Activated naive CD4-positive, alpha-beta T cell treated with anti-CD3 and anti-CD28 coated beads, Interleukin-2, amount 10 ng/mL, durations not matched to agents 7 days and 5 days (primary cell): ENCODE measurements at places on chromosomes 11 and 22.

- no peak overlapping the region for H3K27ac ChIP-seq
- no peak for DNase-seq
- H3K27me3 ChIP-seq: no peaks in the 10 kb centered on the region
- H3K4me3 ChIP-seq: no peak overlapping the region
- H3K36me3 ChIP-seq: peaks cover 9% of the 10 kb centered on the region
These were observed 2.6 kb upstream of the PATL1 start for GRCh38 chr11:59671471-59671870.

GRCh38 chr11:64571410-64572091, 19.5 kb upstream of the SLC22A12 start:
- H3K4me3 ChIP-seq: no peak overlapping the region
- no peaks in the 10 kb centered on the region for H3K36me3 ChIP-seq
- H3K4me1 ChIP-seq: peaks cover 3% of the 10 kb centered on the region
- peaks cover 9% of the 10 kb centered on the region for H3K27me3 ChIP-seq

DNA sequence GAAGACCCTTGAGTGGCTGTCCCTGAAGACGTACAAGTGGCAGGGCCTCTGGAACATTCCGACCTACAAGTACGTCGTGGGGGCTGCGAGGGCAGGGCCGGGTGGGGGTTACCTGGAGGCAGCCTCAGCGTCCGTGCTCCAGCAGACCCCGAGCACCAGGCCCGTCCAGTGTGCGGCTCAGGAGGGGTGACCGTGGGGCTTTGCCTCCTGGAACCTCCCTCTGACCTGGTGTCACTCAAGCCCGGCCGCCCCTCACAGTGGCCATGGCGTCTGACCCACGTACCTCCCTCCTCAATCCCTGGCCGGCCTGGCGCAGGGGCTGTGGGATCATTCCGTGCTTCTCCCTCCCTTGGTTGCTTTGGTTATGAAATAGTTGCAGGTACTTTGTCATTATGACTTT, 18.5 kb downstream of the RNH1 start:
- DNase-seq: no peak
- no peaks in the 10 kb centered on the region for H3K27me3 ChIP-seq
- H3K27ac ChIP-seq: no peak overlapping the region
- H3K36me3 ChIP-seq: no peaks in the 10 kb centered on the region
- H3K4me3 ChIP-seq: no peak overlapping the region
- no peaks in the 10 kb centered on the region for H3K4me1 ChIP-seq

DNA sequence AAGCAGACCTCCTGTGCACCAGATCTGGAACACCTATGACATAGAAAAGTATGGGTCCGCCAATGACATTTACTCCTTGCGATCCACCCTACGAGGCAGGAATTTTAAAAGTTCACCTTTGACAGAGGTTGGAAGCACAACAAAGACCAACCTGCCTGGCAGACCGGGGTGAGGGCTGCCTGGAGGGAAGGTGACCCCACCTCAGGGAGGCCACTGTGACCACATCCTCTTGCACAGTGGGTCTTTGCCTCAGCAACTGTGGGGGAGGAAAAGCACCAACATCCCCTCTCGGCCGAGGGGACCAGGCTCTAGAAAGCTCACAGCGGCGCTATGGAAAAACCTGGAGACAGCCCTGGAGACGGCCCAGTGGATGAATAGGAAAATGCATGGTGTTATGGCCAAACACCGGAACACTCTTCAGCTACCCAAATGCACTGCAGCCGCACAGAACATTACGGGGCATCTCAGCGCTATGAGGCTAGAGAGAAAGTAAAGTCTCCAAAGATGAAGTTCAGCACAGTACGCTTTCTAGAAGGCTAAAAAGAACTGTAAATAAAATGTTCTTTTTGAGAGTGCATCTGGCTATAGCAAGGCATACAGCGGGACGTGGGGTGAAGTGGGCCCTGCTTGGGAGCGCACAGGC, 1.8 kb upstream of the SHISAL1 start:
- no peak overlapping the region for H3K4me3 ChIP-seq
- DNase-seq: no peak
- H3K36me3 ChIP-seq: no peaks in the 10 kb centered on the region
- H3K4me1 ChIP-seq: peaks cover 10% of the 10 kb centered on the region

DNA sequence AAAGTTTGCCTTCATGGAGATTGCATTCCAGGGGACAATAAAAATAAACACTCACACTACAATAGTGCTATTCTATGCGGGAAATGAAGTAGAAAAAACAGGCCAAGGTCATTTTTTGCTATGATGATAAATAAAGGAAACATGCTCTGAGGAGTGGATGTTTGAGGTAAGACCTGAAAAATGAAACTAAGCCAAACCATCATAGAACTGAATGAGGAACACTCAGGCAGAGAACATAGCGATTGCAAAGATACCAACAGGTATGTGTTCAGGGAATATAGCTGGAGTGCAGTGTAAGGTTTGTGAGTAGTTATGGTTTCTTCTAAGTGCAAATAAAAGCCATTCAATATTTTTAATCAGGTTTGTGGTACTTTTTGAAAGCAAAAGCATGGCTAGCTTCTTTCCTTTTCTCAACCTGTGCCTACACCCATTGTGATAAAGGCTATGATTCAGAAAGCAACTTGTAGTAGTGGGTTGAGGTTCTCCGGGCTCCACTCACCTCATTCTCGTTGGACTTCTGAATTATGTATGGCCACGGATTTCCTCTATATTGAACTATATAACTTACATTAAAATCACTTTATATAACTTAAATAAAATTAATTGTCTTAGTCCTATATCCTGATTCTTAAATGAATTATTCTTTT, 278.2 kb upstream of the CHORDC1 start:
- H3K27ac ChIP-seq: no peak overlapping the region
- H3K27me3 ChIP-seq: no peaks in the 10 kb centered on the region
- H3K4me1 ChIP-seq: no peaks in the 10 kb centered on the region
- H3K36me3 ChIP-seq: no peaks in the 10 kb centered on the region

DNA sequence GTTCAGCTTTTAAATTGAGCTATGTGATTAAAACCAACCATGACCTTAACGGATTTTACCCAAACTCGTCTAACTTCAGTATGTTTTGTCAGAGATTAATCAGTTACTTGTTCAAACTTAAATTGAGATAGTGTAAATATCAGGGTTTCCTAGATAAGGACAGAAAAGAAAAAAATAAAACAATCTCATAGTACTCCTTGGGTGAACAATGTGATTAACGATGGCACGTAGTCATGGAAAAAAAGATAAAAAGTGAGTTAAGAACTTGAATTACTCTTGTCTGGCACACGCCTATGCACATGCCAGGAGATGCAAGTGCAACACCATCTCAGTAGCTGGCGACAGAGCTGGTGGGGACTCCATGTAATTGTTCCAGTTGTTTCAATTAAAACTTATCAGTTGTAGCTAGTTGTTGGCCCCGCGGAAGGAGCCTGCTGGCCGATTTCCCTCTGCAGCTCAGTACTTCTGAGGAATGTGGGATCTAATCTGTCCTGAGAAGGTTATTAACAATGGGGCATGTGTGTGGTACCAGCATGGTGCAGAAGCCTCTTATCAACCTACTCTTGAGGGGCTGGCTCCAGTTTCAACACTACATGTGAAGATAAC, 3.0 kb downstream of the RASSF10 start:
- DNase-seq: no peak
- no peaks in the 10 kb centered on the region for H3K36me3 ChIP-seq
- H3K4me1 ChIP-seq: peaks cover 4% of the 10 kb centered on the region
- H3K4me3 ChIP-seq: no peak overlapping the region
- peaks cover 62% of the 10 kb centered on the region for H3K27me3 ChIP-seq
- H3K27ac ChIP-seq: no peak overlapping the region

- no peak overlapping the region for H3K27ac ChIP-seq
- peaks cover 30% of the 10 kb centered on the region for H3K27me3 ChIP-seq
- no peak for DNase-seq
- H3K4me1 ChIP-seq: peaks cover 21% of the 10 kb centered on the region
These were observed 898 bp downstream of the ZNF215 start for GRCh38 chr11:6927030-6927617.

DNA sequence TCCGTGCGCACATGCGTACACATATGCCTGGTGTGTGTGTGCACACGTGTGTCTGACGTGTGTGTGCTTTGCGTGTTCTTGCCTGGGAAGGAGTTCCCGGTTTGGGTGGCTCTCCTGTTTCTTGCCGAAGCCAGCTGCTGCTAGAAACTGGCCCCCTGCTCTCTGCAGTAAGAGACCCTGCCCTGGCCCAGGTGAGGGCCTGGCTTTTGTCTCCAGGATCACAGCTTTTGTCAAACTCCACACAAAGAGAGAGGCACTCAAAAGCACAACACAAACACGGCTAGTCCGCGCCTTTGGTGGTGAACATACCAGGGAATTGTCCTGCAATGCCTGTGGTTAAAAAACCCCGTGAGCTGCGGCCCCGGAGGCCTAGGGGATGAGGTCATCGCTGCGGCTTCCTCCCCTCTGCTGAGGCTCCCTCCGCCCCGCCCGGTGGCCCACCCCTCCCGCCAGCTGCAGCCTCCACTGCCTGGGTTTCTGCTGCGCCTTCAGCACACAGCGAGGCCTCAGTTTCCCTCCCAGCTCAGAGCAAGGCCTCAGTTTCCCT, 88.9 kb downstream of the KCNQ1 start:
- H3K4me3 ChIP-seq: no peak overlapping the region
- peaks cover 1% of the 10 kb centered on the region for H3K36me3 ChIP-seq
- H3K27ac ChIP-seq: no peak overlapping the region
- H3K27me3 ChIP-seq: peaks cover 5% of the 10 kb centered on the region

GRCh38 chr11:44005063-44005701, 42.6 kb upstream of the ACCSL start:
- no peak overlapping the region for H3K4me3 ChIP-seq
- no peaks in the 10 kb centered on the region for H3K36me3 ChIP-seq
- H3K27ac ChIP-seq: no peak overlapping the region

- no peak overlapping the region for H3K4me3 ChIP-seq
- H3K27ac ChIP-seq: no peak overlapping the region
- DNase-seq: no peak
- H3K36me3 ChIP-seq: peaks cover 4% of the 10 kb centered on the region
- no peaks in the 10 kb centered on the region for H3K27me3 ChIP-seq
These were observed 50.9 kb upstream of the RRAS2 start for GRCh38 chr11:14409891-14410290.

DNA sequence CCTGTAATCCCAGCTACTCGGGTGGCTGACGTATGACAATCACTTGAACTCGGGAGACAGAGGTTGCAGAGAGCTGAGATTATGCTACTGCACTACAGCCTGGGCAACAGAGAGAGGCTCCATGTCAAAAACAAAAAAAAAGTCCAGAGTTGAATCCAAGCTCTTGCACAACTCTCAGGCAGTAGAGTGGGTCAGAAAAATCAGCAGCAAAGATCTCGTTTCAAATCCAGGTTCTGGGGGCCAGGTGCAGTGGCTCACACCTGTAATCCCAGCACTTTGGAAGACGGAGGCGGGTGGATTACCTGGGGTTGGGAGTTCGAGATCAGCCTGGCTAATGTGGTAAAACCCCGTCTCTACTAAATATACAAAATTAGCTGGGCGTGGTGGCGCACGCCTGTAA, 24.9 kb downstream of the CLPB start:
- no peak overlapping the region for H3K27ac ChIP-seq
- no peak overlapping the region for H3K4me3 ChIP-seq
- DNase-seq: no peak
- no peaks in the 10 kb centered on the region for H3K36me3 ChIP-seq

- H3K27ac ChIP-seq: no peak overlapping the region
- peaks cover 37% of the 10 kb centered on the region for H3K4me1 ChIP-seq
- peaks cover 3% of the 10 kb centered on the region for H3K27me3 ChIP-seq
- DNase-seq: peak; percentile 52
- H3K4me3 ChIP-seq: no peak overlapping the region
- no peaks in the 10 kb centered on the region for H3K36me3 ChIP-seq
These were observed 5.0 kb upstream of the LRFN4 start for GRCh38 chr11:66851698-66852465.

GRCh38 chr11:47869544-47870393, 21.6 kb upstream of the NUP160 start:
- DNase-seq: no peak
- H3K4me1 ChIP-seq: peaks cover 31% of the 10 kb centered on the region
- peaks cover 8% of the 10 kb centered on the region for H3K27me3 ChIP-seq
- peaks cover 7% of the 10 kb centered on the region for H3K36me3 ChIP-seq

- H3K27ac ChIP-seq: peak overlapping the region; percentile 86
- H3K4me3 ChIP-seq: no peak overlapping the region
- no peaks in the 10 kb centered on the region for H3K27me3 ChIP-seq
- peaks cover 97% of the 10 kb centered on the region for H3K4me1 ChIP-seq
These were observed 21.5 kb downstream of the CYTH4 start for GRCh38 chr22:37303821-37304274.

DNA sequence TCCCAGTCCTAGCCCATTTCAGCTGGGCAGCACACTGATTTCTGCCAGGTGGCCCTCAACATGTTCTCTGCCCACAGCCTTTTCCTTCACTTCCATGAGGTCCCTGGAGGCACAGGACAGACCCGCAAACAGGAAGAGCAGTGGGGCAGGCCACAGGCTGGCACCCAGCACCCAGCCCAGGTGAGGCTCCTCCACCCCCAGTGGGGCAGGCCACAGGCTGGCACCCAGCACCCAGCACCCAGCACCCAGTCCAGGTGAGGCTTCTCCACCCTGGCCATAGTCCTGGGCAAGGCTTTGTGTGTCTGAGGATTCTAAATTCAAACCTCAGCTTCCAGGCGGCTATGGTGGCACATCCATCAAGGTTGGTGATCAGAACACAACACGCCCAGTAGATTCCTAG, 1413.0 kb downstream of the BRD1 start:
- no peak for DNase-seq
- H3K36me3 ChIP-seq: no peaks in the 10 kb centered on the region
- peaks cover 3% of the 10 kb centered on the region for H3K27me3 ChIP-seq
- no peak overlapping the region for H3K4me3 ChIP-seq
- no peak overlapping the region for H3K27ac ChIP-seq

DNA sequence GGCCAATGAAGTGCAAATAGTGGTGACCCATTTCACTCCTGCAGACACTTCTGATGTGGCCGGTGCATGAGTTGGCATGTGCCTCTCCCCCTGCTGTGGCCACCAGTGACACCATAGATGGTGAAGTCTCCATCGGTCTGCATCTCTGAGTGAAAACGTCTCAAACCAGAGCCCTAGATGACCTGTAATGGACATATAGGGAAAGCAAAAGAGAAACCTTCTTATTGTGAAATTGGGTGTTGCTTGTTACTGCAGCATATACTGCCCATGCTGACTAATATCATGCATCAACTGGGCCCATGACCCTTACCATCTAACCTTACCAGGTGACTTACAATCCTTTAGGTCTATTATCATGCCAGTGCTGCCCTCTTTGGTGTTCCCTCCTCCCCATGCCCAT, 11.7 kb upstream of the VPS37C start:
- H3K27me3 ChIP-seq: peaks cover 40% of the 10 kb centered on the region
- no peak overlapping the region for H3K27ac ChIP-seq
- peaks cover 24% of the 10 kb centered on the region for H3K4me1 ChIP-seq
- no peak overlapping the region for H3K4me3 ChIP-seq
- no peak for DNase-seq
- peaks cover 3% of the 10 kb centered on the region for H3K36me3 ChIP-seq

- no peaks in the 10 kb centered on the region for H3K27me3 ChIP-seq
- no peak overlapping the region for H3K4me3 ChIP-seq
- H3K4me1 ChIP-seq: no peaks in the 10 kb centered on the region
- DNase-seq: no peak
- H3K27ac ChIP-seq: no peak overlapping the region
These were observed 146.1 kb downstream of the OR4C45 start for GRCh38 chr11:50178737-50179136.
